ENCODE measurements at places on chromosomes 6 and 20. TPM values are rescaled to one million over a fixed set of nuclear protein-coding genes. Genes with fewer than 3 reads are reported as not detected.

Gene TREML2
- 12.2 TPM for total RNA-seq

Gene WFDC6
- not detected for total RNA-seq

Gene ARMH2
- total RNA-seq: not detected

Gene CD93
- not detected for total RNA-seq

Gene FLRT3
- total RNA-seq: not detected

Gene PIM1
- total RNA-seq: 227 TPM

Gene TFAP2A
- total RNA-seq: 0.30 TPM

Gene HSD17B8
- 31.3 TPM for total RNA-seq

Gene MACROD2
- total RNA-seq: not detected

Gene MAS1
- total RNA-seq: not detected

Gene KHDC1
- total RNA-seq: 1.6 TPM

Gene BPIFB2
- total RNA-seq: not detected

Gene SRSF12
- 0.15 TPM for total RNA-seq

Gene ANGPT4
- not detected for total RNA-seq

Gene CGA
- total RNA-seq: not detected

Gene ALDH8A1
- total RNA-seq: 0.24 TPM

Gene FAM83C
- not detected for total RNA-seq

Gene GLP1R
- 0.12 TPM for total RNA-seq

Gene ISM1
- 0.29 TPM for total RNA-seq

Gene SYNJ2
- total RNA-seq: 42.4 TPM

Gene REM1
- not detected for total RNA-seq

Gene BTNL2
- not detected for total RNA-seq

Gene TRIM10
- 0.25 TPM for total RNA-seq

Gene FHL5
- total RNA-seq: not detected

Gene ZC2HC1B
- not detected for total RNA-seq

Gene CEP85L
- 31.9 TPM for total RNA-seq

Gene LY86
- 2.0 TPM for total RNA-seq

Gene SLC35F1
- 0.07 TPM for total RNA-seq

Gene FGD2
- 0.48 TPM for total RNA-seq

Gene RPN2
- total RNA-seq: 104 TPM

Gene TMEM74B
- total RNA-seq: 0.17 TPM

Gene KCNG1
- 0.29 TPM for total RNA-seq

Gene E2F1
- total RNA-seq: 70.0 TPM

Gene PCSK2
- total RNA-seq: not detected

Gene MMP24
- total RNA-seq: not detected

Gene CDH22
- 0.07 TPM for total RNA-seq

Gene WFDC5
- total RNA-seq: not detected

Gene NTSR1
- total RNA-seq: not detected

Gene TFAP2D
- not detected for total RNA-seq

Gene PACRG
- total RNA-seq: not detected

Gene SCGN
- not detected for total RNA-seq

Gene DNMT3B
- 2.2 TPM for total RNA-seq

Gene PTPN1
- total RNA-seq: 111 TPM

Gene FYN
- total RNA-seq: 236 TPM

Gene HUS1B
- total RNA-seq: 1.2 TPM

Gene HLA-DQB2
- not detected for total RNA-seq

Gene SGK1
- 208 TPM for total RNA-seq

Gene OSTM1
- total RNA-seq: 7.1 TPM

Gene SLC22A1
- total RNA-seq: not detected

Gene BTN1A1
- 0.07 TPM for total RNA-seq

Gene DEFB124
- not detected for total RNA-seq

Gene PPP1R14C
- not detected for total RNA-seq

Gene NEU1
- total RNA-seq: 9.2 TPM

Gene LY6G6C
- not detected for total RNA-seq

Gene HECA
- total RNA-seq: 61.2 TPM

Gene SIM1
- not detected for total RNA-seq
